CD4-positive, alpha-beta T cell treated with Interferon alpha-2 for 1 hour (primary cell): ENCODE measurements at places on chromosomes 13 and 19.

- DNase-seq, result no peak
These were observed 159.4 kb downstream of the NHLRC3 start for GRCh38 chr13:39197647-39198007.

DNA sequence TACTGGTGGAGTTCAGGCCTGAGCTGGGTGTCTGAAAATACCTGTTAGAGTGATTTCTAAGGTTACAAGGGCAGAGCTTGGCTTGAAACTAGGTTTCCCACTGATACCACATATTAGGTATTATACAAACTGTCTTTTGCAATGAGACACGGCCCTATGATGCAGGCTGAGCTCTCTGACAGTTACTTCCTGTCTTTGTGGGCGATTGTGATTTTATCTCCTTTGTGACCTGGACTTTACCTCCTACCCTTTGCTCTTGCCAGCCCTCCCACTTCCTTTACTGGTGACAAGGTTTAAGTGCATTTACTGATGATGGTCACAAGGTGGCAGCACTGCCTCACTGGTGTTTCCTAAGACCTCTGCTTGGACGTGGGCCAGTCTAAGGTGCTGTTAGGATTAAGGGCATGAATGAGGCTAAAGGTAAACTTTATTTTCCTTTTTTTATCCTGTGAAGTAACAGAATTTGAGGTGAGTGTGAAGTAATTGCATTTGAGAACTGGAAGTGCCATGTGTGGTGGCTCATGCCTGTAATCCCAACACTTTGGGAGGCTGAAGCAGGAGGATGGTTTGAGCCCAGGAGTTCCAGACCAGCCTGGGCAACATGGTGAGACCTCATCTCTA, 7.7 kb upstream of the CXCL17 start:
- peak; percentile 87 for DNase-seq

DNA sequence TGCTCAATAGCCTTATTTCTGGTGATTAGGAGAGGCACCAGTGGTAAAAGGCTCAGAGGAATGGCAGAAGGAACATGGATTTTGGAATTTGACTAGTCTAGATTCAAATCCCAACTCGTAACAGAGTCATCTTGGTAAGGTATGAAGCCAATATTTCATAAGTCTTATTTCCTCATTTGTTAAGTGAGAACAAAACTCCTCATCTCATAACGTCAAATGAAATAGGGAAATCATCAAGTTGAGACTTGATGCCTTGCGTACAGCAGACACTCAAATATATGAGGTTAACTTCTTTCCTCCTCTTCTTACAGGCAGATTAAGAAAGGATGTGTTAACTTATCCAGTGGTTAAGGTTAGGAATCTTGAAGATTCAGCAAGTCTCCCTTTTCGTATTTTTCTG, 189.2 kb downstream of the DLEU7 start:
- no peak for DNase-seq

DNA sequence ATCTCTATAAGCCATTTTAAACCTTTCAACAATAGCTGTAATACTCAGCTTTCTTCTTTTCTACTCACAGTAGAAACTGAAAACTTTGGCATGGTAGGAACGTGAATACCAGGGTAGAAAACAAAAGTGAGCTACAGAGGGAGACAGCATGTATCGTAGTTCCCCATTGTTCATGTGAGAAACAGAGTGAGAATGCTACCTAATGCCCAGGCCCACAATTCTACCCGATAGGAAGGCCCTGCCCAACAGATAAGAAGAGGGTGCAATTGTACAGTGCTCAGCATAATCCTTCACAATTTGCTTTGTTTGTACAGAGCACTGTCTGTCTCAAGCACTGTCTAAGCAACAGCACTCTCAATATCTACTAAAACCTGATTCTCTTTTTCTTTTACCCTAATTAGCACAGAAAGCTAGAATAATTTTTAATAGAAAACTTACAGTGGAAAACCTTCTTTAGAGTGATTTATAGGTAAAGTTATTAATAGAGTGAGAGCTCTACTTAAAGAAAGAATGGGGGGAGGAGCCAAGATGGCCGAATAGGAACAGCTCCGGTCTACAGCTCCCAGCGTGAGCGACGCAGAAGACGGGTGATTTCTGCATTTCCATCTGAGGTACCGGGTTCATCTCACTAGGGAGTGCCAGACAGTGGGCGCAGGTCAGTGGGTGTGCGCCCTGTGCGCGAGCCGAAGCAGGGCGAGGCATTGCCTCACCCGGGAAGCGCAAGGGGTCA, 322.3 kb downstream of the EFNB2 start:
- no peak for DNase-seq

- no peak for DNase-seq
These were observed 20.7 kb downstream of the NDFIP2 start for GRCh38 chr13:79501538-79502232.

DNA sequence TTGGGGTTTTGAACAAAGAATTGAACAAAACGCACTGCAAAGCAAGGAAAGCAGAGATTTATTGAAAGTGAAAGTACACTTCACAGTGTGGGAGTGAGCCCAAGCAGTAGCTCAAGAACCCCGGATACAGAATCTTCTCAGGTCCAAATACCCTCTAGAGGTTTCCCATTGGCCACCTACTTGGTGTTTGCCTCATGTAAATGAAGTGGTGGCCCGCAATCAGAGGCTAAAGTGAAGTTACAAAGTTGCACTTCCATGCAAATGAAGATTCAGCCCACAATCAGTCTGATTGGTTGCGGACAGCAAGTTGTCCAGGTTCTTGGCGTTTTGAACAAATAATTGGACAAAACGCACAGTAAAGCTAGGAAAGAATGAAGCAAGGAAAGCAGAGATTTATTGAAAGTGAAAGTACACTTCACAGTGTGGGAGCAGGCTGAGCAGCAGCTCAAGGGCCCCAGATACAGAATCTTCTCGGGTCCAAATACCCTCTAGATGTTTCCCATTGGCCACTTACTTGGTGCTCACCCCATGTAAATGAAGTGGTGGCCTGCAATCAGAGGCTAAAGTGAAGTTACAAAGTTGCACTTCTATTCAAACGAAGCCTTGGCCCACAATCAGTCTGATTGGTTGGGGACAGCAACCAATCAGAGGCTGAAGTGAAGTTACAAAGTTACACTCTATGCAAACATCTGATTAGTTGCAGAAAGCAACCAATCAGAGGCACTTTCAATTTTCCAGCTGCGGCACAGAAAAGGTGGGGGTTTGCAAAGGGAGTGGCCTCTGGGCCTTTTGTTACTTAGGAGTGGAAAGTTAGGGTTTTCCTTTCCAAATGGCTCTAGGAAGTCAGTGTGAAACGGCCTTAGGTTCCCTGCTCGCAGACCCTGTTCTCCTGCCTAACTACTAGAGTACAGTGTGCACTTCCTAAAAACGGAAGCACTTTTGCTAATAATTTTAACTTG, 4.8 kb upstream of the TM9SF2 start:
- DNase-seq, result peak; percentile 80

- no peak for DNase-seq
These were observed 1677.1 kb downstream of the OLFM4 start for GRCh38 chr13:54705738-54706137.

GRCh38 chr13:31946091-31946770, 85.3 kb upstream of the FRY start:
- DNase-seq, result no peak

- no peak for DNase-seq
These were observed 118.8 kb downstream of the EFNB2 start for GRCh38 chr13:106416645-106417044.

- DNase-seq, result peak; percentile 50
These were observed 39.6 kb downstream of the SHISA2 start for GRCh38 chr13:26011996-26012821.

- no peak for DNase-seq
These were observed 43.0 kb upstream of the MCF2L start for GRCh38 chr13:112926003-112926402.

- no peak for DNase-seq
These were observed 21.7 kb downstream of the MAU2 start for GRCh38 chr19:19342086-19343015.

- peak; percentile 82 for DNase-seq
These were observed 34.3 kb downstream of the ELF1 start for GRCh38 chr13:40984668-40985366.

GRCh38 chr13:90798381-90798780, 549.1 kb upstream of the MIR17HG start:
- DNase-seq, result no peak

DNA sequence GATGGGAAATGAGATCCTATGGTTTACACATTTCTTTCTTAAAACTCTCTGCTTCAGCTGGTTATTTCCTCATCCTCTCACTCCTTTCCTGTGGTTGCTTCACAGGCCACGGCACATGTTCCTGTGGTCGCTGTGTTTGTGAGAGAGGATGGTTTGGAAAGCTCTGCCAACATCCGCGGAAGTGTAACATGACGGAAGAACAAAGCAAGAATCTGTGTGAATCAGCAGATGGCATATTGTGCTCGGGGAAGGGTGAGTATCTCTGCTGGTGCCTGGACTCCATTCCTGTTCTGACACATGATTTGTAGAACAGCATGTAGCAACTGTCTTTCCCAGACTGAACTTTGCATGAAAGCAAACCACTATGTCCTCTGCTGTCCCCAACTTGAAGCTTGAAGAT, 254.2 kb downstream of the ITGBL1 start:
- DNase-seq, result peak; percentile 6

- DNase-seq, result no peak
These were observed 5.1 kb upstream of the CACNG8 start for GRCh38 chr19:53957448-53958167.

DNA sequence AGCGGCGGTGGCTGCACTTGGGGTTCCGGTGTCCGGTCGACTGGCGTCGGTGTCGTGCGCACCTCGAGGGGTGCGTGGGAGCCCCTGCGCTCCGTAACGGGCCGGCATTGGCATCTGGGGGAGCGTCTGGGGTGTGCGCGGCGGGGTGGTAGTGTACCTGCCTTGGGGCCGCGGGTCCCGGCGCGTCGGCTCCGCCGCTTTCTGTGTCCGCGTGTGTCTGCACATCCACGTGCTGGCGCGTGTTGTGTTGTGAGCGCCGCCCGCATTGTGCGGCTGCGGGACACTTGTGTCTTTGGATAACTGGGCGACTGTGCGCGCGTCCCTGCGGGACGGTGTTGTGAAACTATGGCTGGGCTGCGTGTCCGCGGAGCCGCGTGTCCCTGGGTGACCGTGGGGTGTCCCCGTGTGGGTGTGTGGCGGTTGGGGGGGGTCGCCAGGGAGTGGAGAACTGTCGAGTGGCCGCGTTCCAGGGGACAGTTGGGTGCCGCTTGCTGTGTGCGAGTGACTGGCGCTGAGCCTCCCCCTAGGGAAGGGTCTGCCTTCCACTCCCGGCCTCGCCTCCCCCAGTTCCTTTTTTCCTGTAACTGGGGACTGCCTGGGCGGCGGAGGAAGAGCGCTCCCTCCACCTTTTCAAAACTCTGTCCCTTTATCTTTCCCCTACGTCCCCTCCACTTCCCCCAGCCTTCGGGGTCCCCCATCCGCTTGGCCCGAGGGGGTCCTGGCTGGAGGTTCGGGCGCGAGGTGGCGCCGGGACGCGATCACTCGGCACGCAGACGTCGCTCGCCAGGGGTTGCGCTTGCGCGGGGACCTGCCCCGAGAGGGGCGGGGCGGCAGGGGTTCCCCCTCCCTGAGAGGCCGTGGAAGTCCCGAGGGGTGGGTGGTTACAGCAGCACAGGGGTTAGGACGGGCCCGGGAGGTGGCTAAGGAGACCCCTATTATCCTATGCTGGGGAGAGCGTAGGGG, 5.7 kb upstream of the NFIC start:
- DNase-seq, result peak; percentile 78

GRCh38 chr19:50258918-50259372, 55.5 kb downstream of the MYH14 start:
- no peak for DNase-seq

DNA sequence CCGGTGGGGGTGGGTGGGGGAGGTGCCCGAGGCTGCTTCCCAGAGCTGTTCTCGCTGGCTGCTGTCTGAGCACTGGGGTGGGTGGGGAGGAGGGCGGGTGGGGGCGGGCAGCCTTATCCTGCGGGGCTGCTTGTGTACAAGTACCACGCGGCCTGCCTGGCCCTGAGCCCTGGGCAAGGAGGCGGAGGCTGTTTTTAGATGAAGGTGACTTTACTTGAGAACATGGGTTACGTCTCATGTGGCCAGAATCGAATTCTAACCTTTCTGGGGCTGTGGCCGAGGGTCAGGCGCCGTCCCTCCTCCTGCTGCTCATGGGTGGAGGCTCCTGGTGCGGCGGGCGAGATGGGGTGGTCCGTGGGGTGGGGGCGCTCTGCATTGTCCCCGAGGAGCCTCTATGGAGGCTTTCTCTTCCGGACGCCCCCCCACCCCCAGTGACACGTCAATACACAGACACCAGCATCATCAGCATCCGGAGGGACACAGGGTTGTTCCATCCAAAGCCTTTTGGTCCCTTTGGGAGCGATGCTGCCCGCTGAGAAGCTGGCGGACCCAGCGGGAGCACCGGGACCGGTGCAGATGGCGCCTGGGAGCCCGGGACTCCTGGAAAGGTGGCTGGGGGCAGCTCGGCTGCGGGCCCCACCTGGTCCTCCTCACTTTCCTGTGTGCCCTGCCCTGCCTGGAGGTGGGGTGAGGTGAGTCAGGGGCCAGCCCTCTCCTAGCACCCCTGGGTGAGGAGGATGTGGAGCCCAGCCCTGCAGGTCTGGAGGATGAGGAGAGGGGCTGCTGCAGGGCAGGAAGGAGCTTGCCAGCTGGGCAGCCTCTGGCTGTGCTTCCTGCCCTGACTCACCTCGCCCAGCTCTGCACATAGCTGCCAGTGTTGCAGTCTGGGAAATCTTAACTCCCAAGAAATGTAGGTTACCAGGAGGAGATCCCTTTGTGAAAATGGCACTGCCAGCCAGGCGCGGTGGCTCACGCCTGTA, 3.4 kb downstream of the BSG start:
- DNase-seq, result no peak

DNA sequence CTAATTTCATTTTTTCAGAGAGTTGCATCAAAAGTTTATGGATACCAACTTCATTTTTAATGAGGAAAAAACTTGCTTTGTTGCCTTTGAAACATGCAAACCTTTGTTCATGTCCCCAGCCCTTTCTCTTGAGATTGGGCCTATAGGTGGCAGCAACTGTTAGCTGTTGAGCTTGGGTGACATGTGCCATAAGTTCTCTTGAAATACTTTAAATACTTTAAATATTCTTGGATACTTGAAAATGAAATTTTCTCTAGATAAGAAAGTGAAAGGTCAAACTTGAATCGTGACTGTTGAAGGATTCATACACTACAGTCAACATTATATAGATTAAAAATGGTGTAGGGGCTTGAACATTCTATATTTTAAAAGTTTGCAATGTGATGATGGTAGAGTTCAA, 294.9 kb downstream of the NDFIP2 start:
- DNase-seq, result no peak
